NCI-H187 treated with DMSO at 0.1 percent for 48 hours (cell line): ENCODE measurements at places on chromosomes 7 and 10.

GRCh38 chr10:116722736-116723427, 19.5 kb downstream of the HSPA12A start:
- no peak for DNase-seq

DNA sequence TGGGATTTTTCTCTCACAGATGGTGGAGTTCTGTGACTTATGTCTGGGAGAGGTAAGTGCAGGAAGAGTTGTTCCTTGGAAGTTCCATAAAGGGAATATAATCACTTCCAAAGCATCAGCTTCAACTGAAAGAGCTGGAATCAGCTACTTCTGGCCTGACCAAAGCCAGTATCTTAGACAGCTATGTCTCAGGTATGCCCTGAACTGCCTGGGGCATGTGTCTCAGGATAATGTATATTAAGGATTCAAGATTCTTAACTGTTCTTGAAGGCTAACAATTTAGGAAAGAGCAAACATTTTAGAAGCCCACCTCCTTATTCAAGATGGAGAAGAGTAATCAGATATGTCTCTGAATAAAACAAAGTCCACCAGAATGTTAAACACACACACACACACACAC, 12.4 kb upstream of the NOBOX start:
- DNase-seq: no peak

GRCh38 chr10:75233444-75234016, 2.2 kb downstream of the COMTD1 start:
- no peak for DNase-seq

DNA sequence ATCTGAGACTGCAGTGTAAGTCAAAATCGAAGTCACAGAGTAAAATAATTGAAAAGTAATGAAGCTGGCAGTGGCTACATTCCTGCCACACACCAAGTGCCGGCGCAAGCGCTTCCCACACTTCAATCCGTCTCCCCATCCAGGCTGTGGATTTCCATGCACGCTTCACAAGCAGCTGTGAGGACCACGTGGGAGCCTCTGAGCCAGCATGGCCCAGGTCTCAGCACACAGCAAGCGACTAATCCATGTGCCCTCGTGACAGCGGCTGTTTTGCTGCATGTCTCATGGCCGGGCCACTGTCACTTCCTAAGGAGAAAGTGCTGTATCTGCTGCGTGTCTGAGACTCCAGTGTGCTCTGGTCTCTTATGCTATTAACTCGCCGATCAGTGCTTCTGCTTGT, 566.9 kb downstream of the DNAJB6 start:
- DNase-seq: no peak

DNA sequence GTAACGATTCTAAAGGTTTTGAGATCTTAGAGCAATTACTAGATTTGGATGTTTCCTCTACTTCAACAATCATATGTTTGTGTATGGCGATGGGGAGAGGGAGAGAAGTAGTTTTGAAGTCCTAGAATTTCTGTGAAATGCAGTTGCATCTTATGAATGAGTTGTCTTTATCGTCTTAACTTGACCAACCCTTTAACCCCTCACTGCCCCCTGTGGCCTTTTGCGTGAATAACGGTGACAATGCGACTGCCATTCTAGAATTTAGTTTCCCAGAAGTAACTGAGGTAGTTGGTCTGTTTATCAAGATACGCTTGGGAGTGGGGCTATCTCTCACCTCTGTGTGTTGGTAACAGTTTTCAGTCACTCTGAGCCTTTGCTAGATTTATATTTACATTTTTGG, 204.6 kb downstream of the HDAC9 start:
- DNase-seq: no peak

- DNase-seq: no peak
Measured at GRCh38 chr10:24363070-24363469, 154.1 kb downstream of the KIAA1217 start.

DNA sequence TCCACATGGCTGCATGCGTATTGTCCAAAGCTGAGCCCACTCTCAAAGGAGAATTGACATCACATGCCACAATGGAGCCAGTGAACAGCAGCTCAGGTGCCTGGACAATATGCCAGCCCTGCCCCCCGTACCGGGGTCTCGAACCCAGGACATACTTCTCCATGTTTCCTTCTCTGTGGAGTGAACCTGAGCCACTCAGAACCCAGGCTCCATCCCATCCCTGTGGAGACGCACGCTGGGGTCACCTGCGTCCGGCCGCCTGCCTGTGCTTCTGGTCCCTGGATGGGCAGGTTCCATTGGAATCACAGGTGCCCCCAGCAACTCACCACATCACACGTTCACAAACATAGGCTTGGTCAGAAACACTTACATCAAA, 229.8 kb downstream of the DNAJB6 start:
- DNase-seq: no peak

- DNase-seq: no peak
Measured at GRCh38 chr7:158944950-158945349, 88.6 kb downstream of the DYNC2I1 start.
